ENCODE measurements at places on chromosomes 3 and 15. TPM values are rescaled to one million over a fixed set of nuclear protein-coding genes. Genes with fewer than 3 reads are reported as not detected.

GRCh38 chr3:58564456-58565160 lies 12.6 kb downstream of the FAM107A start:
- DNase-seq = no peak

DNA sequence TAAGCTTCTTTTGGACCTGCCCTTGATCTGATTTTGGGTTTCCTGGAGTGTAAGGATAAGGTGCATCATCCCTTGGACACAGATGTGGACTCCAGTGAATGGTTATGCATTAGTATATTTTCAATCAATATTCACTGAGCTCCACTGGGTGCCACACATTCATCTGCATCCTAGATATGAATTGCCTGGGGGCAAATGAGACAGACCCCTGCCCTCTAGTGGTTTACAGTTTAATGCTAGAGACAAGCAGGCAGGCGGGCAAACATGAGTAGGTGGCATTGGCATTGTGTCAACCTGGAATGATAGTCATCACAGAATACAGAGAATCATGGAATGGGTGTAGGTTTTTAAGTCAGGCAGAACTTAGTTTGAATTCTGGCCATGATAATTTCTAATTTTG lies 252.5 kb upstream of the SOX14 start:
- DNase-seq = no peak

DNA sequence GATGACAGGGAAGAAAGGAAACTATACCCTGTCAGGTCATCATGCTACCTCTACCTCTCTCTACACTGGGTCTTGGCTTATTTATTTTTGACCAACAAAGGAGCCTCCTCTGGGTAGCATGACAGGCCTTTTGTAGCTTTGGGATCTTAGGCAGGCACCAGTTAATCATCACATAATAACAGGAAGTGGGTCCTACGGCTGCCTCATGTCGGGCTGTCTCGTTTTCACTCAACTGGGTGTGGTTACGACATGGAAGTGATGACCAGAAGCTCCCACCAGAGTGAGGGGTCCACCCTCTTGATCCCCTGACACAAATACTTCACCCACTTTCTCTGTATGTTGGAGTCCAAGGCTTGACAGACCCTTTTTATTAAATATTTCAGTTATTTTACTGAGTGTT lies 105.3 kb downstream of the CD47 start:
- DNase-seq = peak; percentile 44

DNA sequence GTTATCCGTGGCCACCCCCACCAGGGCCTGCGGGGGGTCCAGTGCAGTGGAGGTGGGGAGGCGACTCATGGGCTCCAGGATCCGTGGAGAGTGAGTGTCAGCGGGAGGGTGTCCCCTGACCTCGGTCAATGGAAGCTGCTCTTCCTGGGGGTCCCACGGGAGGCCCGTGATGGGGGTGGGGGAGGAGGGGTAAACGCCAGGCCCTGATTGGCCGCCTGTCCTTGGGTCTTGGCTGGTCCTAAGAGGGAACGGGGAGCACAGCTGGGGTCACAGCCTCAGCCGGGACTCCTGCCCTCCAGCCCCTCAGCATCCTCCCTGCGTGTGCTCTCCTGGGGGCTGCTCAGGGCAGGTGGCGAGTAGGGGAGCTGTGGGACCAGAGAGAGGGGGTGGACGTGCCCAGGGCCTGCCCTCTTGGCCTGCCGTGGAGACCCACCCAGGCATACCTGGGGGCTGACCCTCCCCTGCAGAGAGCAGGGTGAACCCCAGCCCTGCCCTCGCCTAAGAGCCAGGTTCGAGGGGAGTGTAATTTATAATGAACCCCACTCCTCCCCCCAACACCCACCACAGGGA lies 184.6 kb downstream of the GOLGA6L6 start:
- DNase-seq = peak; percentile 85

GRCh38 chr3:132550579-132551305 lies 46.3 kb upstream of the ACKR4 start:
- DNase-seq = no peak

- peak; percentile 30 for DNase-seq
Observed at GRCh38 chr3:47413751-47414150, 32.9 kb downstream of the PTPN23 start.

DNA sequence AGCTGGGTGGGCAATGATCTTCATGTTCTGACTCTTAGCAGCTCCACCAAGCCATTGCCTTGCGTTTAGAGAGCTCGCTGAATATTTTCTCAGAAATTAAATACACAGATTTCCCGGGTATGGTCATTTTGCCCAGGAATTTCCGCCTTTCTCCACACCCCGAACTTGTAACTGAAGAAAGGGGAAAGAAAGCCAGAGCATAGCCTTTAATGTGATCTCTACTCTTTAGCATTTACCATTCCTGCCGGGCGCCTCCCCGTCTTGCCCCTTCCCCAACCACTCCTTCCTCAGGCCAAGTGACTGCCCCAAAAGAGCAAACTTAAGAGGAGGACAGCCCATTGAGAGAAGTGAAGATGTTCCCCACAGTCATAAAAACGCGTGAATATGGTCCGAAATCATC lies 53.1 kb downstream of the LMCD1 start:
- no peak for DNase-seq

DNA sequence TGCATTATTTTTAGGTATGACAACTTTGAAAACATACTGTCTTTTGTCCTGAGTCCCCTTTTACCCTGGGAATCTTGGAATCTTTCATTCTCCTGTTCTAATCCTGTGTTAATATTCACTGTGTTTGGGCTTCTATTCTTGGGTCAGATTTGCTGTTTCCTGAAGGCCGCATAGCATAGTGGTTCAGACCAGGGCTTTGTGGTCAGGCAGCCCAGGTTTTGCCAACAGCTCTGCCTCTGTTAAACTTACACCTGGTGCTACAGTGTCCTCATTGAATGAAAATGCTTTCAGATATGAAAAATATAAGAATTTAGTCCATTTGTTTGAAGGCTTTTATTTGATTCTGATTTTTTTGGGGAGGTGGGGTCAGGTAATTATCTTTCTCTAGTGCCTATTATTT lies 58.4 kb downstream of the SLC25A26 start:
- DNase-seq = no peak

The TERB2 gene
- not detected for total RNA-seq

The RTP3 gene
- total RNA-seq = not detected

GRCh38 chr3:104646196-104646595 lies 720.5 kb upstream of the ALCAM start:
- DNase-seq = no peak

GRCh38 chr3:158713094-158713499 lies 19.2 kb downstream of the RARRES1 start:
- no peak for DNase-seq

DNA sequence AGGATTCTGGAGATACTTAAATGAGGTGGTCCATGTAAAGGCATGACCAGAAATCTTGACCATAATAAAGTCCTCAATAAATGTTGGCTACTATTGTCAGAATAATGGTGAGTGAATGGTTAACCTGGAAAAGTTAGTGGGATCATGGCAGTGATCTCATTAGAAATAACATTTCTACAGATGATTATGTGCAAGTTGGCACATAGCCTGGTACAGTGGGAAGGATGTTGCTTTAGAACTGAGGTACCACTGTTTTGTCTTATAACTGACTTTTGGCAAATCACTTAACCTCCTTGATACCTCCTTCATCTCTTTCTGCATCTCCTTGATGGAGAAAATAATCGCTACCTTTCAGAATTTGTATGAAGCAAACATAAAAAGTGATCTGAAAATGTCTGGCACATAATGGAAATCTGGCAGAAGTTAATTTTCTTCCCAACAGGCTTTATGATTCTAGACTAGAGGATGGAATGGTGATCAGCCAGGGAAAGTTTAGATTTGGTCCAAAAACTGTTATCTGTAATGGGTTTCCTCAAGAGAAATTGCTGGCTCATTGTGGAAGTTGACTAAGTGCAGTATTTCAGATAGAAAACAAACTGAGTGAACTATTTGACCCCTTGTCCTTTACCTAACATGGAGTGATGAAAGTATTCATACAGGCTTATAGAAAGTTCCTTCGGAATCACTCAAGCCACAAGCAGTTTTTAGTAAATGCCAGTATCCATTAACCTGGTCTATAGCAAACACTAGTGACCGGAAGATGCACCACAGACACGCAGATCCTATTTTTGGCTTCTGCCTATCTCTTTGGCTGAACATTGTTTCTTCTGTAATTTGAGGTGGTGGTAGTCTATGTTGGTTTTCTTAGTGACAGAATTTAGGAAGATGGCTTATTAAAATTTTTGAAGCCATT lies 449.6 kb upstream of the TGFBR2 start:
- DNase-seq = no peak

The CCR3 gene
- total RNA-seq = 0.13 TPM

DNA sequence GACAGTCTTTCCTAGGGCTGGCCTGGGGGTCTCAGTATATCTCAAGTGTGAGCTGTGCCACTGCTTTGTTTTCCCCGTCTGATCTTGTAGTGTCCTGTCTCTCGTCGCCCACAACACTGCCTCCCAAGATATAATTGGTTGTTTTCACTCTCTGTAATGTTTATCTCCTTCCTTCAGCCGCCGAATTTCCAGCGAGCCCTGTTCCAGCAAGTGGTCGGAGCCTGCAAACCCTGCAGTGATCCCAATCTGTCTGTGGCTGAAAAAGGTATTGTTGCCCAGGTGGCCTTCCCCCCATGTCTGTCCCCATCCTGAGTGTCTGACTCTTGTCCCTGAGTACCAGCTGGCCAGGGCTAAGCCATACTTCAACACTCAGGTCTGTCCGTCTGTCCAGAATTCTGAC lies 9.5 kb upstream of the MANF start:
- no peak for DNase-seq

DNA sequence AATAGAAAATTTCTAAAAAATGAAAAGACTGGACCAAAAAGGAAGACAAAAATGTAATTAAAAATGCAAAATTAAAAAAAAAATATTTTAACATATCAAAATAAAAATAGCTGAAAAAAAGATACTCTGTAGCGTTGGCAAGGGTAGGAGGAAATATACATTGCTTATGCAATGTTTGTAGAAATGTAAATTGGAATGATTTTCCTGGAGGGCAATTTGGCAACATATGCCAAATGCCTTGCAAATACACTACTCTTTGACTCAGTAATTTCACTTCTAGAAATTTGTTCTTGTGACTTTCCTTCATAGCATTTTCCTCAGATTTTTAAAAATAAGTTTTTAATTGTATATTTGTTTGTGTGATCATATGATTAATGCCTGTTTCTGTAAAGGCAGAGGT lies 296.6 kb downstream of the ZNF621 start:
- no peak for DNase-seq

- no peak for DNase-seq
Observed at GRCh38 chr15:88489321-88489720, 21.8 kb downstream of the MRPS11 start.

- DNase-seq = no peak
Observed at GRCh38 chr15:63243776-63244175, 33.6 kb upstream of the APH1B start.

The CELF6 gene
- total RNA-seq = 0.61 TPM

The SPINK8 gene
- not detected for total RNA-seq

- peak; percentile 50 for DNase-seq
Observed at GRCh38 chr15:38683382-38684242, 119.0 kb upstream of the RASGRP1 start.

- no peak for DNase-seq
Observed at GRCh38 chr3:176554791-176555654, 642.3 kb downstream of the TBL1XR1 start.

The CAND2 gene
- total RNA-seq = 2.6 TPM

The TIMP4 gene
- 4.0 TPM for total RNA-seq

The HRG gene
- total RNA-seq = not detected

Measured in upper lobe of left lung (tissue), 6 donors.